Stimulated activated CD4-positive, alpha-beta T cell treated with anti-CD3 and anti-CD28 coated beads, Interleukin-15, amount 100 ng/mL, for 1 hour (primary cell): ENCODE measurements at places on chromosomes 1 and 21.

GRCh38 chr1:192732787-192733186, 76.1 kb upstream of the RGS2 start:
- DNase-seq: no peak

DNA sequence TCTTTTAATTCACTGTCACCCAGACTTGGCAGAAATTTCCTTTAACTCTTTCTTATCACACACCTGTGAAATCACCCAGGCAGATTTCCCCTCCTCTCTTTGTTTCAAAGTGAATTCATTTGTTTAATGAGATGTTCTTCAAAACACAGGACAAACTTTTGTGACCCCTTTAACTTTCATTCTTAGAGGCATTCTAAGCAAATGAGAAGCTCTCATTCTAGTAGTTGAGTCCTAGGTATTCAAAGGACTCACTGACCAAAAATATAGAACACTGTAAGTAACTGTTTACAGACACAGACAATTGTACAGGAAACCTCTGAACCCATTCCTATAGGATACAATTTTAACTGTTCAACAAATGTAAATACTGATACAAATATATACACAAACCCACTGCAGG, 16.9 kb downstream of the LRRC8C start:
- DNase-seq: no peak

DNA sequence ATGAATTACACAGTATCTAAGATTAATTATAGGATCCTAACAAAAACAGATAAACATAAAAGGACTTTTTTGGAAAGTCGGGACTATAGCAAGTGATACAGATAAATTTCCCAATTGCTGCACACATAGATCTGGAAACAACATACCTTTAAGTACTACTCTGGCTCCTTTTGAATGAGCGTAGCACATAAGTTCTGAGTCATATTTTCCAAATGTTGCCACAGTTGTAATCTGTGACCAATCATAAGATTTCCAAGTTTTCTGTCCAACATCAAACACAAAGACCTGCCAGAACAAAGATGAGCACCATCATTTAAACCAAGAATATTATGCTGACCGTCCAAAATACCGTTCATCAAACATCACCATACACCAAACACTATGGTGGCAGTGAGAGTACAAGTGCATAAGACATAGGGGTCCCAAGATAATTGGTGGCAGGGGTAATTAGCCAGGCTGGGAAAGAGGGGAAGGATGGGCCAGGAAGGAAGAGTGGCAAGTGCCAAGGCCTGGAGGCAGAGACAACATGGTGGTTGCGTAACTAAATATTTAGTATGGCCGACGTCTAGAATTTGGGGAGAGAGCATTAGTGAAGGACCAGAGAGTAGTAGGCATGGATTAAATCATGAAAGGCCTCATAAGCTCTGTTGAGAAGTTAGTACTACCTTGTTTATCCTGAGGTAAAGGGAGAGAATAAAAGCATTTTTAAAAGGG, 3.6 kb downstream of the CTBS start:
- DNase-seq: no peak

DNA sequence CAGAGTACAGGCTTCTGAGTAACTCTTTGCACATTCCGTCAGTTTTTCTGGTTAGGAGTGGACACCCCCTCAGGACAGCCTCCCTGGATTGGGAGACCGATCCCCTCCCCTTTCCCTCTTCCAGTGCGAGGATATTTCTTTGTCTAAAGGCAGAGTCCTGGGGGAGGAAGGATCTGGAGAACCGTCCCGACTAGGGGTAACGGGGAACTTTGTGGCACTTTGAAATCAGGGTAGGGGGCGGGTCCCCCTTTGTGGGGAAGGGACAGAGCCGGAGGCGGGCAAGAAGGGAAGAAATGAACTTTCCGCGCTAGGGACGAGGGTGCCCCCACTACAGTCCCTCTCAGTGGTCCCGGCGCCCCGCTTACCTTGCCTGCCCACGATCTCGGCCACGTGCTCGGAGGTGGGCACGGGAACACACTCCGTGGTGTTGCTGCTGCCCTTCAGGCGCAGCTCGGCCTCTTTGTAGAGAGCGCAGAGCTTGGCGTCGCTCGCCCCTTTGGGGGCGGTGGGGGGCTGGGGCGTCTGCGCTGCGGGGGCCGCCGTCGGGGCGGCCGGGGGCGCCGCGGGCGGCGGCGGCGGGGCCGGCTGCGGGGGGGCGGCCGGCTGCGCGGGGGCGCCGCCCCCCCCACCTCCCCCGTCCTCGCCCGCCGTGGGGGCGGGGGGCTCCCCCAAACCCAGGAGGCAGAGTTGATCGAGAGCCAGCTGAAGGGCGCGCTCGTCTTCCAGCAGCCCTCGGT, 917 bp downstream of the MEX3A start:
- DNase-seq: no peak

DNA sequence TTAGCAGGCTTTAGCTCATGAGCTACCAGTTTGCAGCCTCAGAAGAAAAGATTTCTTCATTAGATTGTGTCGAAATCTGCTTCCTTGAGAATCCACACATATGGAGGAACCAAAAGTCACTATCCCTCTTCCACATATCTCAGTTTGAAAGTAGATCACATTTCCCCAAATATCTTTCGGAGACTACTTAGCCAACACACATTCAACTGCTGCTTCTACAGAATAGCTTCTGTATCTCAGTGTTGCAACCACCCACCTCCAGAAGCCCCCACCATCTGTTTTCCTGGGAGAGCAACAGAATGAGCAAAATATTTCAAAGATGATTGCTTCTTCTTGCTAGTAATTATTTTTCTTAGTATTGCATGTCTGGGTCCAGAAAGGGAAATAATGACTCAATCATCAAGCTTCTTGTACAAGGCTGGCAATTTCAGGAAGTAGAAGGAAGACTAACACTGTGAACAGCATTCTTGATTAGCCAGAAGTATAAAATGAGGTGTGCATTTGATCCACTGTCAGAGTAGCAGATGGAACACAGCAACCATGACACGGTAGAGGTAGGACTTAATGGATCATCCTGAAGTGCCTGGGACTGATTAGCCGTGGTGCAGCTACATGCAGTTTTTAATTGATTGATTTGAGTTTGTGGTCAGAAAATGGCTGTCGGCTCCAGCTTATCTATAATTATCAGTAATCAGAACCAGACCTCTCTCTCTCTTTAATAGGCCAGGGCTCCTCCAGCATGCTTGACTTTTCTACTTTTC, 24.9 kb downstream of the ZC3H11B start:
- no peak for DNase-seq

- no peak for DNase-seq
These were observed 12.0 kb downstream of the ERVH48-1 start for GRCh38 chr21:42913476-42913875.

DNA sequence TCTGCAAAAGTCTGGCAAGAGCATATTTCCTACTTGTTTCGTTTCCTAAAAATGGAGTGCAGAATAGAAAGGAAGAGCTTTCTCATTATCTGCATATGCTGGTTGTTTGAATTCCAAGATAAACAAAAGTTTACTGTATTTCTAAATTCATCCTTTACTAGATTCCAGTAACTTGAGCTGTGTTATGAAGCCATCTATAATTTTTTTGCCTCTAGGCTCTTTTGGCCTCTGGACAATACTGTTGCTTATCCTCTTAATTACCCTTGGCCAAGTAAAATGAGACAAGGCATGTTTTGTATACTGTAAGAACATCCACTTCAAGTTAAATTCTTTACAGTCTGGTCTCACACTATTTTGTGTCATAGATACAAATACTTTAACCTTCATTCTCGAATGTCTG, 45.6 kb upstream of the HFM1 start:
- DNase-seq: no peak

- DNase-seq: no peak
These were observed 280.8 kb downstream of the SPATA17 start for GRCh38 chr1:217911908-217912307.
